ENCODE measurements at places on chromosomes 1 and 21.

DNA sequence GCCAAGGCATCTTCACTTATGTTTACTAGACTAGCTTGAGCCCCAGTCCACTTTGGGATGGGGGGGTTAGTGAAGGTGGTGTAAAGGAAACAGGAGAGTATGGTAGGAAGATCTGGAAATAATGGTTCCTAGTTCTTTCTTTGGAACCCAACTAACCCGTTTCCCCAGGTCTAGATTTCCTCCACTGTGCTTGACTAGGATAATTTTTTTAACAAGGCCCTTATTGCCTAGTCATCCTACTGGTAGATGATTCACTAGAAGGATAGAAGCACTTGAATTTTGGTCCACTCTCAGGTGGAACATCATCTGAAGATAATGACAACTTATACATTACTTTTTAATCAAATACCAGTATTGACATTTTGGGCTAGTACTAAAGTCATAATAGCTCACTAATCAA lies 45.9 kb upstream of the MYOCOS start:
- DNase-seq = no peak

DNA sequence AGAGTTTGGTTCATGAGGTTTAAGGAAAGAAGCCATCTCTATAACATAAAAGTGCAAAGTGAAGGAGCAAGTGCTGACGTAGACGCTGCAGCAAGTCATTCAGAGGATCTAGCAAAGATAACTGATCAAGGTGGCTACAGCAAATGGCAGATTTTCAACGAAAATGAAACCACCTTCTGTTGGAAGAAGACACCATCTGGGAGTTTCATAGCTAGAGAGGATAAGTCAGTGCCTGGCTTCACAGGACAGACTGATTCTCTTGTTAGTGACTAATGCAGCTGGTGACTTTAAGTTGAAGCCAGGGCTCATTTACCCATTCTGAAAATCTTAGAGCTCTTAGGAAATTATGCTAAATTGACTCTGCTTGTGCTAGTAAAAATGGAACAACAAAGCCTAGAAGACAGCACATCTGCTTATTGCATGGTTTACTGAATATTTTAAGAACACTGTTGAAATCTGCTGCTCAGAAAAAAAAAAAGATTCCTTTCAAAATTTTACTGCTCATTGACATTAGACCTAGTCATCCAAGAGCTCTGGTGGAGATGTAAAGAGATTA lies 10.5 kb downstream of the MAEL start:
- DNase-seq = peak; percentile 25

DNA sequence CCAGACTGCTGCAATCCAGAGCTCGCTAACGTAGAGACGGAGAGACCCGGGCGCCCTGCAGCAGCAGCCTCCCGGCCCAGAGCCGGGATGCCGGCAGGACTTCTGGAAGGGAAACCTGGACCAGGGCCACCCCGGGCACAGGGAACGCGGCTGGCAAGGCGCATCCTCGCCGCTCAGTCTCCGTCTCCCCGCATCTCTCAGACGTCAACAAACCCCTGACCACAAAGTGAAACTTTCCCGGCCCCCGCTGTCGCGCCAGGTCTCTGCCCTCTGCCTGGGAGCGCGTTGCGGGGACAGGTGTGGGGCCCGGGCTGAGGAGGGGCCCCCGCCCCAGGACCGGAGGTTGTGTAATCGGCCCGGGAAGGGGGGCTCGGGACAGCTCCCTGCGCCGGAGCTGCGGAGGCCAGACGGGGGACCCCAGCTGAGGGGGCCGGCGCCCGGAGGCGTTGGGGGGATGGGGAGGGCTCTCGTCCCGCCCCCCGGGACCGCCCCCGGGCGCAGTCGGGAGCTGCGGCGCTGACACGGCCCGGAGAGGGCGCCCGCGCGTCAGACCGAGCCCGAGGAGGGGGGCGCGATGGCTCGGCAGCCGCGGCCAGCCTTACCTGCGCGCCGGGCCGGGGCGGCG lies 116.6 kb upstream of the HIVEP3 start:
- DNase-seq = peak; percentile 61

DNA sequence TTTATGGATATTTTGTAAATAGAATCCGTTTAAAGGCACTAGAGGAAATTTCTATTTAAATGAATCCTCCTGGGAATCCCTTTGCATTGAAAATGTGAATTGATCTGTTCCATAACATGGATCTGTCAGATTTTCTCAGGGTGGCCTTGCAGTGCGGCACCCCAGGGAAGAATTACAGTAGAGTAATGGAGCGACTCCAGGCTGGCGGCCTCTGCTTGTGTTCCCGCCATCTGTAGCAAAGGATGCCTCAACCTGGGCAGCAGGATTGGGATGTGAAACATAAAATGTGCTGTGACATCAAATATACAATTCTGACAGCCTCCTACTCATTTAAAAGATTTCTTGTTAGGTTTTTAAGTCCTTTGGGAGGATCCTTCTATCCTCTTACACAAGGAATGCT lies 115.9 kb downstream of the RHOU start:
- DNase-seq = no peak

GRCh38 chr1:234763367-234763766 lies 153.4 kb upstream of the IRF2BP2 start:
- DNase-seq = no peak

- no peak for DNase-seq
Observed at GRCh38 chr1:183283286-183283685, 97.2 kb downstream of the LAMC2 start.

DNA sequence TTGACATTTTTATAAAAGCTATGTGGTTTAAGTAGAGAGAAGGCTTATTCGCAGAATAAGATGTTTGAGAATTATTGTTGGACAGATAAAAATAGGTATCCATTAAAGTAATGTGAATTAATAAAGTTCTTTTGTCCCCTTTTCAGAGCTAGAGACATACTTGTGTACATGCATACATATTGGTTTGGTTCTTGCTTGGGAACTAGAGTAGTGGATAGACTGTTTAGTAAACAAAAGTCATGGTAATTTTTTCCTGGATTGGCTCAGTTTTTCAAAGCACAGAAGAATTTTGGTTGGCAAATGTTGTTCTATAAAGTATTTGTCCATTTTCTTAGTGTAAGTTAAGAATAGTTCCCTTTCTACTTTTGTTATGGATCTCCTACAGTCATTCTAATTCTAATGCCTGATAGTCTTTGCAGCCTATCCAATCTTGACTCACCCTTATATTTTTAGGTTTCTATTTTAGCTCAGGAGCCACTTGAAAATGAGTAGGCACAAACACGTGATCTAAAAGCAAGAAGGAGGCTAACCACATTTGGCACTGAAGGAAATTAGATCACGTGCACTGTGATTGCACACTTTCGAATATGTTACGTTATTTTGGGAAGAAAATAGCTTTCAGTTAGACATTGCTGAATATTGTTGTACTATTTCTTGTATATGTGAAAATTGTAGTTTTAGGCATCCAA lies 47.0 kb downstream of the RABGAP1L start:
- DNase-seq = no peak

GRCh38 chr21:45611939-45612664 lies 31.4 kb upstream of the PCBP3 start:
- DNase-seq = peak; percentile 83

GRCh38 chr21:43997766-43998742 lies 14.1 kb upstream of the TRAPPC10 start:
- no peak for DNase-seq

- no peak for DNase-seq
Observed at GRCh38 chr1:50633465-50633864, 210.2 kb upstream of the DMRTA2 start.

GRCh38 chr1:151714820-151715725 lies 1.5 kb downstream of the CELF3 start:
- DNase-seq = no peak

- no peak for DNase-seq
Observed at GRCh38 chr1:84634536-84635205, 55.6 kb downstream of the SSX2IP start.

DNA sequence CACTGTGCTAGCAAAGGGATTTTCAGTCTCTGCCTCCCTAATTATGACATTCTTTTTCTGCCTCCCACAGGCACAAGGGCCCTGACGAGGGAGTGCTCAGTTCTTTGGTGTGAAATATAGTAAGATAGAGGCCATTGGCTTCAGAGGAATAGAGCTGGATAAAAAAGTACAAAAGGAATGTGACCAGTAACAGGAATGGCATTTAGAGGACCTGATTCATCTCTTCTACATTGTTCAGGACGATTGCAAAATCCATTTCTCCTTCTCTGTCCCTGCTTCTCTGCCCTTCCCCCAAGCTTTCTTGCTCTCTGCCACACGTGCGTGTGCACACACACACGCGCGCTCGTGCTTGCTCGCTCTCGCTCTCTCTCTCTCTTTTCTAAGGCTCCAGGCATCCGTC lies 668.2 kb downstream of the KIF26B start:
- DNase-seq = peak; percentile 90

Data from astrocyte of the spinal cord (primary cell).